Mesenteric fat pad (tissue), 1 donor: ENCODE measurements at places on chromosomes 4 and X. TPM values are rescaled to one million over a fixed set of nuclear protein-coding genes. Genes with fewer than 3 reads are reported as not detected.
A peak's percentile ranks its signal among the peaks of the same experiment; 100 is the strongest.

- DNase-seq = no peak
Observed at GRCh38 chrX:8278557-8278956, 107.5 kb upstream of the VCX2 start.

- no peak for DNase-seq
Observed at GRCh38 chr4:155026715-155027114, 181.7 kb upstream of the NPY2R start.

HSD17B13 gene
- total RNA-seq = 1.4 TPM

GRCh38 chrX:136666088-136666487 is 18.1 kb downstream of the CD40LG start:
- DNase-seq = no peak

DNA sequence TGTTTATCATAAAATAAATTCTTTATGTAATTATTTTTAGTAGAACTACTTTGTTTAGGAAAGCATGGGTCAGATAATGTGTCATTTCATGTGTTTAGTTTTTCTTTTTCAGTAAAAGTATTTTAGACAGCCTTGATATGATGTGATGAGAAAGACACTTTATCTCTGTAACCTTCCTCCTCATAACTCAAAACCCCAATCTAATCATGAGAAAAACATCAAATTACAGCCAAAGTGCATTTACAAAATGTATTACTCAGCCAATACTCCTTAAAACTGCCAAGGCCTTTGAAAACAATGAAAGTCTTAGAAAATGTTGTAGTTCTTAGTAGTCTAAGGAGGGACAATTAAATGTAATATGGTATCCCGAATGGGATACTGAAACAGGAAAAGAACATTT is 144.9 kb downstream of the GPM6A start:
- DNase-seq = no peak

- no peak for DNase-seq
Observed at GRCh38 chr4:108937066-108937465, 174.2 kb upstream of the ETNPPL start.

OPRPN gene
- not detected for total RNA-seq

UGT2B15 gene
- total RNA-seq = not detected

DNA sequence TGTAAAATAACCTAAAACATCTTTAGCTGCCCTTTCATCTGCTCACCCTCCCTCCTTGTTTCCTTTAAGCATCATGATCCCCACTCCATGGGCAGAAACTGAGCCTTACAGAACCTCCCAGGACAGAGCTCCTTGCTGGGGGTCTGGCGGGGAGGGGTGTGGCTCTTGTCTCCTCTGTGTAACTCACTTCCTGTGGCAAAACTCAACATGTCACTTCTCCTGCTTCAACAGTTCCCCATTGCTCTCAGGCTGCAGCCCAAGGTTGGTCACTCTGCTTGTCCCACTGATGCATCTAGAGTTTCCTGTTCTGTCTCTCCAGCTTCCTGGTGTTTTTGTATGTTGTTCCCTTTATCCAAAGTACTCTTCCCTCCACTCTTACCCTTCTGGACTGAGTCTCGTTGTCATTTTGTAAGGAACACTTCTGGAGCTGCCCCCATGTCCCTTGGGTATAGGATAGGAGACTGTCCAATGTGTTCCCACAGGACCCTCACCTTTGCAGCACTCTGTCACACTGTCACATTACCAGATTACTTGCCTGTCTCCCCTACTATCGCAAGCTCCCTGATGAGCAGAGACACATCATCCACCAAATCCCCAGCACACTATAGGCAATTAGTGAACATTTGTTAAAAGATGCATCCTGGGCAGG is 19.6 kb downstream of the TMEM31 start:
- no peak for DNase-seq

ADH7 gene
- total RNA-seq = not detected

DNA sequence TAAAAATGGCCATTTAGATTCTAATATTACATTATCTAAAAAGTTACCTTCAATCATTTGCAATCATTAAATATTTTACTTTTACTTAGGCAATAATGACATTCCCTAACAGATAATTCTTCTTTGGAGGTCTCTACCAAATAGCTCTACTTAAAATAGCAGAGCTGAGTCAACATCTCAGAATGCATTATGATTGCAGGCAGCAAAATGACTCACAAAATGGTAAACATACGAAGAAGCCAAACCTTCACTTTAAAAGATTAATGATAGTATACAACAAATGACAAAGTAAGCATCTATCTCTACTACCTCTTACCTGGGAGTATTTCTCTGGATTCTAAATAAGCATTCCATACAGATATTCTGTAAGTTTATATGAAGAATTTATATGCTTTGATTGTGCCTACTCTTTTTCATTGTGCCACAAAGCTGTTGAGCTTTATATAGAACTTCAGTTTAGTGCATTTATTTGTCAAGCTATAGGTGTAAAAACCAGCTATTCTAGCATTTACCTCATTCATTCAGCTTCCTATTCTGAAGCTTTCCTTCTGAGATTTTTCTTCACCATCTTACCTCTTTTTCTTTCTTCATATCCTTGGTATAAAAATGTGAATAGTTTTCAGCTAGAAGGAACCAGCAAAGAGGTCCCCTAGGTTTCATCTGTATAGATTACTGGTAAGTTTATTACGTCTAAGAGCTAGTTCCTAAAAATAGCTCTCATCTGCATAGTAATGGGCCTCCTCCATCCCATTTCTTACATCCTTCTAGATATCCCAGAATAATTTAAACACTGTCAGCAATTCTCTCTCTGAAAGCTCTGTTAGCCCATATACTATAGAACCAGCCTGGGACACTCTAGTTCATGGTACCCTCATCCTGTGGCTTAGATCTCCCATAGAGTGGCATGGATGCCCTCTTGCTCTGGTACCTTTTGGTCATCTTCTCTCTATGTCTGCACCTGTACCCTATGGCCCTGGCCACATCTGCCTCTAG is 17.2 kb upstream of the SPCS3 start:
- DNase-seq = no peak

CLGN gene
- not detected for total RNA-seq

- peak; percentile 92 for DNase-seq
Observed at GRCh38 chr4:145936997-145937901, 1.4 kb downstream of the ZNF827 start.

DNA sequence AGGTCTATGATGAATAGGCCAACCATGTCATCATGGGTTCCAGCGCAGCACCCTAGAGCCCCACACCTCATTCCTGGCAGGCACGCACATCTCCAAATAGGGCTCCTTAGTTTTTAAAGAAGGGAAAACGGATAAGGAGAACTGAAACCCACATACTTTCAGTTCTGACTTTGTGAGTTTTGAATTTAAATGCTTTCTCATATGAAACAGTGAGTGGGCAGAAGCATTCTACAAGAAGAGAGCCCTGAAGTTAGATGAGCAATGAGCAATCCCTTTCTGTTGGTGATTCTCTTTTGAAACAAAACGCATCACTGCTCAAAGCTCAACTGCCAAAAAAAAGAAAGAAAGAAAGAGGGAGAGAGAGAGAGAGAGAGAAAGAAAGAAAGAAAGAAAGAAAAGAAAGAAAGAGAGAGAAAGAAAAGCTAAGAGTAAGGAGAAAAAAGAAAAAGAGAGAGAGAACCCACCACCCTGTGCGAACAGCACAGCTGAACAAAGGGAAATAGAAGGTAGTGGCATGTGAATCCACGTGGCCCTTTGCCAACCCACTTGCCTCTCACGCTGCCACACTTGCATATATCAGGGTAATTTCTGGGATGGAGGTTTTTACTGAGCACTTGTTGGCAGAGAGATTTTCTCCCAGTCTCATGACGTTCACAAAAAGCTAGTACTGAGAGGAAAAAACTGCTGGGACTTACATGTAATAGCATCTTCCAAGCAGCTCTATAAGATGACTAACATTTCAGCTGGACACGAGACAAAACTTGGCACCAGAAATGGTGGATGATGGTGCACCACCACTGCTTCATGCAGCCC is 31.0 kb downstream of the TMSB4X start:
- no peak for DNase-seq

- no peak for DNase-seq
Observed at GRCh38 chr4:169993531-169993930, 32.7 kb downstream of the MFAP3L start.

- no peak for DNase-seq
Observed at GRCh38 chr4:136713140-136713539, 819.2 kb downstream of the PCDH18 start.

DNA sequence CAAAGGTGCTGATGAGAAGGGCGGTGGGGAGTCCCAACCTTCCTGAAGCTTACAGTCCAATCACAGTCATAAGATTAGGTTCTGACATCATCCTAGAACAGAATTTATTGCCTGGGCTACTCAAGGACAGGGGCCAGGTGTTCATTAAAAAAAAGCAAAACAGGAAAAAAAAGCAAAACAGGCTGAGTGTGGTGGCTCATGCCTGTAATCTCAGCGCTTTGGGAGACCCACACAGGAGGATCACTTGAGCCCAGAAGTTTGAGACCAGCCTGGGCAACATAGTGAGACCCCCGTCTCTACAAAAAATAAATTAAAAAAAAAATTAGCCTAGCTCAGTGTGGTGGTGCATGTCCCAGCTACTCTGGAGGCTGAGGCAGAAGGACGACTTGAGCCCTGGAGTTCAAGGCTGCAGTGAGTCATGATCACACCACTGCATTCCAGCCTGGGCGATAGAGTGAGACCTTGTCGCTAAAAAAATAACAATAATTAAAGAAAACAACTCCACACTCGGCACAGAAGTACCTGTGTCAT is 3.0 kb downstream of the RAB9A start:
- DNase-seq = no peak

DNA sequence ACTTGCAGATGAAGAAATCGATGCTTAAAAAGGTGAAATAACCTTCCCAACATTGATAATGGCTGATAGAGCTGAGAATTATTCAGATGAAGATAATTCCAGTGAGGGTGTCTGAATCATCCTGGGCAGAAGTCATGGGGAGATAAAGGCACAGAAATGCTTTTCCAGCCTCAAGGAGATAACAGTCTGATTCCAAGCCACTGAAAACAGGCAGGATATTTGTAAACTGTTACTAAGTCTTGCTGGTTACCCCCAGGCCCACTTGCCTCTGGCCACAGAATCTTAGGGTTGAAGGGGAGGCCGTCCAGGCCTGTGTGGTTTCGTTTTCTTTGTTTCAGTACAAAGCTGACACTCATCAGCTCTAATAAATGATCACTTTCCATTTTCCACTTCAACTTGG is 158.5 kb downstream of the SH3KBP1 start:
- DNase-seq = no peak

DNA sequence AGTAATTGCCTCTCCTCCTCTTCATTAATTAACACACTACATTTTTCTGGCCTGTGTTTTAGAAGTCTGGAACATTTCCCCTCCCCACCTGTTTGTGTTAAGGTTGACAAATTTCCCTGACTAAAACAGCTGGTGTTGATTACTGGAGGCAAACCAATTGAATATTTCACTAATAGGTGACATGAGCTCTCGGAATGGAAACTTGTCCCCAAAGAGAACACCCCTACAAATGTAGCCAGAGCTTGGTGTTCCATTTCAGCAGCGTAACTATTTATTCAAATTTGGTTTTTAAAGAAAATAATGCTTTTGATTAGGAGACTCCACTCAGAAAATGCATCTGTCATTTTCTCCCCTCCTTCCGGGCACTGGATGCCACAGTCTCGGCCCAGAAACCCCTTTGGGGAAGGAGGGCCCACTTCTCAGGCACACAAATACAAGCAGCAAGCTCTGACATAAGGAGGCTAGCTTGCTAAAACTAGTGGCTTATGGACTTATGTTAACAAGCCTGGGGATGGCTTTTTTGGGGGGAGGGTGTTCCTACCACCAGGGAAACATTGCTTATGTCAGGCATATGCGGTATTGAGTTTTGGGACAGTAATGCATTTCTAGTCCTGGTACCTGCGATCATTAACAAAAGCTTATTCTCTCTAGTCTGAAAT is 2.2 kb downstream of the RNF150 start:
- DNase-seq = no peak

DNA sequence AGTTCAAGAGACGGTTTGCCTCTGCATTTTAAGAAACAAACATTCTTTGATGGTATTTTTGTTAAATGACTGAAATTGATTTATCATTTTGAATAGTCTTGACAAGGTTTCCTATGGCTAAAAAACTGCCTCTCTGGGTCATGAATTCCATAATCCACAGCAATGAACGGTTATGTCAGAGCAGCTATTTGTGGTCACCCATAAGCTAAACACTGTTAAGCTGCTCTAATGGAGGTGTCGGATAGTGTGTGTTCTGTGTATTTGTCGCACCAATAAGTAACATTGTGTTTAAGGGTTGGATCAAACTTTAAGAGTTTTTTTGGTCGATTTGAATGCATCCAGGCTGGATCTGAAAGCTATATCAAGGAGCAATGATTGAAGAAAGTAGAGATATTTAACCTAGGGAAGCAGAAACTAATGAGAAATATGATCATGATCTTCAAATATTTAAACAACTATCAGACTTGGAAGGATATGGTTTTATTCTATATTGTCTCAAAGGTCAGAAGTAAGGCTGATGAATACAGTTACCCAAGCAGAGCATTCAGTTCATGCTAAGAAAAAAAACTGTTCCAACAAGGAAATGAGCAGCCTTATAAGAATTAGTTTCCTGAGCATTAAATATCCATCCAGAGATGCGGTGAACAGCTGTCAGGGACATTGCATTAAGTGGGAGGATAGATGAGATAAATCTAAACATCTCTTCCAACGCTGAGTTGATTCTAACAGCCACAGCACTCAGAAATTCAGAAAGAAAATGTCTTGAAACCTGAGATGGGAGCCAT is 232.3 kb upstream of the RPS6KA3 start:
- no peak for DNase-seq

DNA sequence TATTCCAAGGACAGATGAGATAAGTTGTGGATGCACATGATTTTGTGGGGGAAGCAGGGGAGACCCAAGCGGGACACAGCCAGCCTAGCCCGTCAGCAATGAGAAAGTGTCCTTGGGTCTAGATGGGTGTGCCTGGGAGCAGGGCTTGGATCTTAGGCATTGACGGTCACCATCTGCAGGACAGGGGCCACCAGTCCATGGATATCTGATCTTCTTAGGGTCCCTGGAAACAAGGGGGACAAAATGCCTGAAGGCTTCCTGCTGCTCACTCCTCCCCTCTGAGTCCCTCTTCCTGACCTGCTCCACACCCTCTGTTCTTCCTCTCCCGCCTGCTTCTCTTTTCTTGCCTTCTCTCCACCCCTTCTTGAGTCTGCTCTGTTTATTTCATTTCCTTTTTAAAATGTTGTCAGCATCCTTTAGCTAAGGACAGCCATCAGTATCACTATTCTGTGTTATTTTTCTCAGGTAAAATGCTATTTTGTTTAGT is 298.4 kb downstream of the RAPGEF2 start:
- no peak for DNase-seq

DNA sequence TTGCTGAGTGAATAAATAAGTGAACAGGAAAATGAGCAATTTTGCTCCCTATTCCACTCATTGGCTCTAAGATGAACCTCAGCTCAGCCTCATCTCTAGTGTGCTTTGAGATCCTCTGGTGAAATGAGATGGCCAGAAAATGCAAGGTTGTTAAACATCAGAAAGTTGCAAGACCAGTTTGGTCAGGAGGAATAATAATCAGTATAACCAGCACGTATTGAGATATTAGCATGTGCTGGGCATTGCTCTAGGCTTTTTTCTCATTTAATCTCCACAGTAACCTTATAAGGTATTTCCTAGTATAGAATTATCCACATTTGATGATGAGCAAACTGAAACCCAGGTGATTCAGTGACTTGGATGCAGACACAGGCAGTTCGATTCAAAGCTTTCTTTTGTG is 110.5 kb upstream of the PAK3 start:
- no peak for DNase-seq

RPA4 gene
- total RNA-seq = 1.3 TPM
